ENCODE measurements at places on chromosomes 3 and 15.

GRCh38 chr15:101038327-101039003 is 119.3 kb downstream of the LRRK1 start:
- no peak for DNase-seq

GRCh38 chr15:52527911-52528563 is 643 bp downstream of the MYO5A start:
- DNase-seq, result peak; percentile 25

DNA sequence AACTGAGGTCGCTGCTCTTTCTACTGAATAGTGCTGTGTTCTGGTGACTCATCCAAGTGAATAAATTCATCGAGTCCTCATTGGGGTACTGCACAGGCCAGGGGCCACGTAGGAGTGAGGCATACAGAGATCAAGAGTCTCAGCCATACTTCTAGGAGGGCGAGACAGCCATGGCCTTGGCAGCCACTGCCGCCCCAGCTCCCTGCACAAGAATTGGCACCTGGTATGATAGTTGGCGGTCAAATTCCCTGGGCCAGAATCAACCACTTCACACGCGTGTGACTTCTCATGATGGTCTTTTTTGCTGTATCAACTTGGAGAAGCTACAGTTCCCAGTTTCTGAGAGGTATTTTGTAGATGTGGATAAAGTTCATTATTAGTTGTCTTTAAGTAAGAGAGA is 161.6 kb downstream of the OSBPL10 start:
- no peak for DNase-seq

DNA sequence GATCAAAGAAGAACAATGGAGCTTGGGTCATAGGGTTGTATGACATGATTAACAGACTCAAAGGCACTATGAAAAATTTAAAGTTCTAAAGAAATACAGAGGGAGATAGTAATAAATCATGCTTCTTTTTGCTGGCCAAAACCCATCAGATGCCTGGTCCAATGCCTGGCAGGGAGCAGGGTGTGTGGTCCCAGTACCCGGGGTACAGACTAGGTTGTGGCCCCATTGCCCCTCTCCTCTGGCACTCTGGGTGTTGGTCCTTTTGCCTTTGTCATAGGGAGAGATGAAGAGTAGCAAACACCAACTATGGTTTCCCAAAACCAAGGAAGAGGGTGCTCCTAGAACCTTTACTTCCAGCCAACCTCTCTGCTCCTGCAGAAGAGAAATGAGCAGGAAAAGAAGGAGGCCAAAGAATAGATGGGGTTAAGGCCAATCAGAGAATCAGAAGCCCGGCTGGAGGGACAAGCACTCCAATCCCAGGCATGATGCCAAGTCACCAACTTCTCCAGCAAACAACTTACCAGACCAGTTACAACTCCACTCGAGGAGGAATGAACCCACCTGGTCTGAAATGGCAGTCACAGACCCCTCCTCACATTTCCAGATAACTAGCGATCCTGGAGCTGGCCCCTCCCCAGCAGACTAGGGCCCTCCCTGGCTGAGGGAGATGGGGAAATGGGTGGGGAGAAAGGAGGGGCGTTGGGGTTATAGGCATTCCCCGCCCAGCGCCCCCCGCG is 1.8 kb downstream of the IGDCC3 start:
- no peak for DNase-seq

DNA sequence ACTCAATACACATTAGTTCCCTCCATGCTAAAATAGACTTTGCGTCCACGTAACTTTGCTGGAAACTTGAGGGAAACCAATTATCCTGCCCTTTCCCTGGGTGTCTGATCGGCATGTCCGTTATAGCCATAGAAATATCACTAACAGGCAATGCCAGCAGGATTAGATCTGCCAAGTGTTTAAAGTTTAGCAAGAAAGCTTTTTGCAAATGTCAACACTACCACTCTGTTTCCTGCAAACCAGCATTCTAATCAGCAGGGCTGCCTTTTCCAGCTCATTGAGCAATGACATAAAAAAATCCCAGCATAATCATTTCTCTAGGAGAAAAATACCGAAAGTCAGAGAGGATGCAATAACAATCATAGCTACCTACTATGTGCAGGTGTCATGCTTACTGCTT is 60.9 kb downstream of the NOX5 start:
- DNase-seq, result no peak

DNA sequence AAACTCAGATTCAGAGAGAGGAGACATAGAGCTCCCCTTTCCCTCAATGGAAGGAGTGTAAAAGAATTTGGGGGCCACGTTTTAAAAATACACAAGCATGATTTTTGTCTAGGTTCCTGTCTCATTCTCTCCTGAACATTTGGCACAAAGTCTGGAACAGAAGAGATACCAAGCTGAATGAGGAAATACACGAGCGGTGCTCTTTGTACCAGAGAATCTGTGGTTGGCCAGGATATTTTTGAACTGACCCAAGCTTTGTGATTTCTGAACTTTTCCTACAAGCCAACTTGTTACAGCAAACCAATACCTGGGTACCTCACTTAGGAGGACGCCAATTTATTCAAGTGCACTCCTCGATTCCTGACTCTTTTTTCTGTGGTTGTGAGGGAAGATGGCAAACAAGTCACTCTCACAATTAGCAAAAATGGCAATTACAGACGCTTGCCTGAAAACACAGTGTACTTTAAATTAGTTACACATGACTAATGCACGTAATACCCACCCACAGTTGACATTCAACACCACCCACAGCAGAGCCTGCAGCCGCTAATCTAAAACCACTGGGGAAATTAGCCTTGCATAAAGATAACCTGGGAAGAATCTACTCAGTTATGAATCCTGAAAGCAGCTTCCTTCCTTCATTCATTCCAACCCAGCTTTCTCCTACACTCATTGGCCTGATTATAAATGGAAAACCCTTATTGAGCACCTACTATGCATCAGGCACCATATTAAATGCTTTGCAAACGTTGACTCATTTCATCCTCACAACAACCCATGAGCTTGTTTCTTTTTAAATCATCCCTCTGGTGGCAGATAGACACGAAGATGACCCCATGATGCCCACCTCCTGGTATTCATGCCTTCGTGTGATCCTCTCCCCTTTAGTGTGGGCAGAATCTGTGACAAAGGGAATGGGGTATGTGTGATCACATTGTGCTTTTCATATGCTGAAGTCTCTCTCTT is 293.5 kb downstream of the KBTBD8 start:
- no peak for DNase-seq

GRCh38 chr15:90209591-90209990 is 8.5 kb downstream of the SEMA4B start:
- no peak for DNase-seq

GRCh38 chr3:46127503-46127902 is 80.6 kb downstream of the CCR1 start:
- peak; percentile 53 for DNase-seq

GRCh38 chr3:192171213-192171612 is 556.1 kb downstream of the FGF12 start:
- no peak for DNase-seq

DNA sequence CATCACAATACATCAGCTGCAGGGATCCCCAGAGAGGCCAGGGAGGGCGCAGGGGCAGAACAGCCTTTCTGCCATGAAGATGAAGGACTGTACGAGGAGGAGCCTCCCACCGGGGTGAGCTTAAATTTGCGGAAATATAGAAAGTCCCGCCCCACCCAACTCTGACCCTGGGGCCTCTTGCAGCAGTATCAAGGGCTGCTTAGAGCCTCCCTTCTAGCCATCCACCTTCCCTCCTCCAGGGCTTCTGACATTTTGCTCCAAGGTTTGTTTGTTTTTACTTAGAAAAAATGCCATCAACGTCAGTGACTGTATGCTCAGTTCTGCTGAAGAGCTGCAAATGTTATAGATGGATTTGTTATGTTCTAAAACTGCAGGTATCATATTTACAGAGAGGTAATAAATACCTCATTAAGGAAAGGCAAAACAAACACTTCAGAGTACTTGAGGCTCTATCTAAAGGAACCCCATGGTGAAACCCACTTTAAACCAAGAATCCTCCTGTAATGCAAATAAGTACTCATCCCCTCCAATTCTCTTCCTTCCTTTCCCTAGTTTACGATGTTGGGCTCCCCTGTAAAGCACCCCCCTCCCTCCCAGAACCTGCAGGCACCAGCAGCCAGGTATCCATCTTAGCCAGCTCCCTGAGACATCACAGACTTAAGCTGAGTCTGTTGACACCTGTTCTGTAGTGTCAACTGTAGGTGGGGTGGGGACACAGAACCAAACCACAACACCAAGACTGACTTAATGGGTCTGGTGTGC is 30.5 kb downstream of the RFTN1 start:
- no peak for DNase-seq

DNA sequence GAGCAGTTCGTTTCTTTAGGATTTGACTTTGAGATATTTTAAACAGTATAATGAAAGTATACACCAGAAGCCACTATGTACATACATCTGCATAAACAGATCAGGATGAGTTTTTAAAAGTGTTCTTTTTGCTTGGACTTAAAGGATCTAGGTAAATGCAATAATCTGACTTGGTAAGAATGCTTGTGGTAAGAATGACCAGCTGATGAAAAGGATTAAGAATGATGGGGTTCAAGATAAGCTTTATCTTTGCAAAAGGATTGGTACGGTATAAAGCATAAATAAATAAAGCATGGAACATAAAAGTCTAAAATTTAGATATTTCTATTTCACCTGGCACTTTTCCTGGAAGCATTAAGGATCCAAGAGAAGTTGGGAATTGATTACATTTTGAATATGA is 9.8 kb upstream of the MME start:
- DNase-seq, result no peak

GRCh38 chr15:31484986-31485385 is 158.4 kb downstream of the KLF13 start:
- DNase-seq, result no peak

DNA sequence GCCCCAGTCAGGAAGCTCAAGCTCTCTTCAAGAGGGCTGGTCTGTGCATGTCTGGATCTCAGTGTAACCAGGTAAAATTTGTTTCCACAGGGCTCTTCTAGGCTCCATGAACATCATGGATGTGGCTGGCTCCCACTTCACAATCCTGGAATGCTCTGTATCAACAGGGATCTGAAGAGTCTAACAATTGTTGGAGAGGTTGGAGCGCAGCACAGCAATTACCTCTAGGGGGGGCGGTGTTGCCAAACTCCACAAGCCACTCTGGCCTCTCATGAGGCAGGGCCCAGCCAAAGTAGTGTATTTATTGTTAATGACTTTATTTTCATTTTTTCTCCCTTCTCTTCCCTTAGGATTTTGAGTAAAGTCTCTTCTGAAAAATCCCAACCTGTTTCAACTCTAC is 6.1 kb upstream of the EIF2B5 start:
- peak; percentile 23 for DNase-seq

GRCh38 chr3:52080830-52081719 is 24.7 kb upstream of the DUSP7 start:
- no peak for DNase-seq

DNA sequence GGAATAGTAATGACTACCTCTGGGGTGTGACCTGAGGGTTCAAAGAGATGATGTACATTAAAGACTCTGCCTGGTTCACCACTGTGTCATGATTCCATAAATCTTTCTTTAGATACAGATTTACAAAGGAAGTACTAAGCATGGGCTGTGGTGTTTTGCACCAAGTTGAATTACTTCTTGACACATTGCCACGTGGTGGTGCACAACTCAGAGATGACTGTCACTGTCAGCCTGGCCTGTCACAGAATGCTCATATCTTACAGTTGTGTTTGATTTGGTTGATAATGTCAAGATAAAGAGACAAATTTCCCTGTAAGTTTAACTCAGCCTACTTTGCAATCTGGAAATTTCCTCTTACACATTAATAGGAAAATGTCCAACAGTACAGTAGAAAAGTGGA is 3.2 kb downstream of the CTDSPL start:
- no peak for DNase-seq

- DNase-seq, result no peak
Measured at GRCh38 chr15:74384881-74385643, 17.6 kb upstream of the CYP11A1 start.

GRCh38 chr3:69499422-69499821 is 113.5 kb upstream of the FRMD4B start:
- no peak for DNase-seq

GRCh38 chr3:16264174-16264707 is 502 bp downstream of the DPH3 start:
- no peak for DNase-seq

DNA sequence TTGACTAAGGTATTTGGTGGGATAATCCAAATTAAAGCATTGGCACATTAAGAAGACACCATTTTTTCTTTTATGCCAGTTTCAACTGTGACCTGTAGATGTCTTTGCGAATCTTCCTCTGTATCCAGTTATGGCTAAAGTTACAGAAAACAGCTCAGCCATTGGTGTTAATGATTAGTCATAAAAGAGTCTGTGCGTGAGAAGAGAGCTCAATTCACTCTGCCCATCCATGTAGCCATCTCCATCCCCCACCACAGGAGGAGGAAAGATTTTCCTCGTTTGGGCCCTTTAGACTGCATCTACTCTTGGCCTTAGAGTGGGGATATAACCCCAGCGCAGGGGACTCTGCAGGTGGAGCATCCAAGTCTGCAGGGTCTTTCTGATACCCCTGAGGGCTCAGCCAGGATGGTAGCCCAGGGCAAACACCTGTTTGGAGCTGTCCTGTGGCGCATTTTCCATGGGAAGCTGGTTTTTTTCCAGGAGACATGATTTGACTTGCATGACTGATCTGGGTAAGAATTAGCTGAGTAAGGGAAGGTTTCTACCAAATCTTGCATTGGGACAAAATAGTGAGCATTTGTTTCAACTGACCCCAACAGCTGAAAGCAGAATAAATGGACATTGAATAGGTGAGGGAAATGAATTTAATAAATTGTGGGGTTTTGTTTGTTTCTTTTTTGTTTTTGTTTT is 29.5 kb downstream of the NANOGP8 start:
- no peak for DNase-seq

- no peak for DNase-seq
Measured at GRCh38 chr3:56302417-56302816, 165.8 kb downstream of the ERC2 start.

Data from urothelium cell line (cell line).